ENCODE measurements at places on chromosomes 1 and 21.
A peak's percentile ranks its signal among the peaks of the same experiment; 100 is the strongest.

DNA sequence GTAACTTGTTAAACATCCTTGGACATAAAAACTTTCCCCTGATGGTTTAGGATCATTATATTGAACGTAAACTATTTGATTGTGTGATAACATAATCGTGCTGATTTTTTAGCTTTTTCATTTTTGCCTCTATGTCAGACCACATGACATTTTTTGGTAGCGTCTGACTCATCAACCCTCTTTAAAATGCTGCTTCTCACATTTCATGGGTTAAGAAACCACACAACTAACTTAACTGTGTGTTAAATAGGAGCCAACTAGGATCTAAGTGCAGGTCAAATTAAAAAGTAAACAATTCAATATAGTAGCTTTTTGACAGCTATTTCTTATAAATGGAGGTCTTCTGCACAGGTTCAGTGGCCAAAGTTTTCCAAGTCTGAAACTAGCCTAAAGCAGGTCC lies 9.8 kb downstream of the BTG3 start:
- DNase-seq = no peak

GRCh38 chr1:231241750-231242149 lies 738 bp downstream of the GNPAT start:
- no peak for DNase-seq

GRCh38 chr21:40736145-40736544 lies 110.8 kb downstream of the DSCAM start:
- DNase-seq = no peak

GRCh38 chr1:228321895-228322294 lies 84.7 kb downstream of the TRIM11 start:
- no peak for DNase-seq

- peak; percentile 86 for DNase-seq
These were observed 9.7 kb downstream of the ARHGEF2 start for GRCh38 chr1:155968670-155969069.

GRCh38 chr21:45870421-45870820 lies 111.1 kb upstream of the COL6A1 start:
- no peak for DNase-seq

GRCh38 chr21:45536301-45537081 lies 5.7 kb downstream of the SLC19A1 start:
- no peak for DNase-seq

- DNase-seq = peak; percentile 62
These were observed 42.8 kb downstream of the ACP6 start for GRCh38 chr1:147627435-147628110.

GRCh38 chr1:221855156-221855555 lies 113.3 kb upstream of the DUSP10 start:
- DNase-seq = no peak

- no peak for DNase-seq
These were observed 24.1 kb downstream of the SLC9A1 start for GRCh38 chr1:27130798-27131197.

DNA sequence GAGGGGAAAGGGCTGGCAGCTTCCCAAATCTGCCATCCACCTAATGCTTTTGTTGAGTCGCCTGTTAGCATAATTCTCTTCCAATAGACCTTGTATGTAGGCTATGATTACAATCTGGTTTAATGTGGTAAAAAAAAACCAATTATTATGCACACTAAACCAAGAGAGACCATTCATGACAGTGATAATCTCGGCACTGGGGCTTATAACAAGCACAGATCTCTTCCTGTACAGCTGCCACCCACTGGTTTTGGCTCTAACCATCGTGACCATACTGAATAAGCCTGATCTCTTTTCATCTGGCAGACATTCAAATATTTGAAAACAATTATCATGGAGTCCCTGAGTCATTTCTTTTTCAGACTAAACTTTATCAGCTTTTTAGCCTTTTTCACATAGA lies 12.0 kb upstream of the SYT14 start:
- DNase-seq = no peak

DNA sequence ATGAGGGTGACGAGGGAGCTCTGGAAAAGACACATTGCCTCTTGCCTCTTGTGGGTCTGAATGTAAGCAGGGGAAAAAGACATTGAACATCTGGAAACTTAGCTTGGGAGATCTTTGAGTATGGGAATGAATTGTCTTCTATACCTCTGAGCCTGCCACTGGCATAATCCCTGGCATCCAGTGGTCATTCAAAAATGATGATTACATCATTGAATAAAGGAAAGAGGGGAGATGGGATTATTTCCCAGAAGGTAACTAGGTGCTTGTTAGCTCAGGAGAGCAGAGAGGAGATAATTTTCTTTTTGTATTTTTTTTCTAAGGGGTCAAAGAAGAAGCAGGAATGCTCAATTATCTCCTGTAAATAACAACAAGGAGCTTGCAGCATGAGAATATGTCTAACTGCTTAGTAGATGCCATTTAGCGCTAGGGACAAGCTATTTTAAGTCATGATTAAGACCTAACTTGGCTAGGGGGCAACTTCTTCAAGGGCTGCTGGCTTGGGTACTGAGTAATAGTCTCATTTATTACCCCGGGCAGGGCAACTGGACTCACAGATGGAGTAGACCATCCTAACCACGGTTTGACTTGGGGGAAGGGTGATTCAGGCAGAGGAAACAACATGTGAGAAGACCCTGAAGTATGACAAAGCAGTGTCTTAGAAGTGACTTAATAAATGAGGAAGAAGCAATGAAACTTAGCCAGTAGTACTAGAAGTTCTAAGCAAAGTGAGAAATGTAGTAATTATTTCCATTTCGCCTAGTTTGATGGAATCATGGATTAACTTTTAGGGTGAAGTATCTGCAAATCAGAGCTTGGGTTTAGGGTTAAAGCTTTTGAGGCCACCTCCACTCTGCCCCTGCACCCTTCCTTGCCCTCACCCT lies 11.0 kb upstream of the XCL2 start:
- no peak for DNase-seq

DNA sequence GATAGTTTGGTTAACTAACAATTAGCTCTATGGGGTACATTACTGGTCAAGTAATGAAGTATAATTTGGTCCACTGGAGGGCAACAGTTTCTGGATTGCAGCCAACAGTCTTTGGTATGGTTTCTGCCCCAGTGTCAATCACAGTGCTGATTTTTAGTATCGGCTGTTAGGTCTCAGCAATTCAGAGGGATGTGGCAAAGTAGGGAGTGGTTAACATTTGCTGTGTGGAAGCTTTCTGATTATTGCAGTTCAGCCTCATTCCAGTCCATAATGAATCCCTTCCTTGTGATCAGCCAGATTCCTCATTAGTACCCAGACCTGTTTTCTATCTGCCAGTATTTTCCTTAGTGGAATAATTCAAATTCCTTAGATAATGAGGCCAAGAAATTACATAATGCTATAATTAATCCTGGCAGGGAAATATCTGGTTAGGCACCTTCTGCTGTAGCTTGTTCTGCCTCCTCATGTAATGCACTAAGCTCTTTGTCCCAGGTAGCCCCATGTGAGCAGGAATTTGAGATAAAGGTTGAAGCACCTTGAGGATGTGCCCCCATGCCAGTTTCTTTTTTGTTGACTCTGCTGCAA lies 14.0 kb downstream of the F3 start:
- DNase-seq = no peak

GRCh38 chr1:4462831-4463484 lies 191.5 kb upstream of the AJAP1 start:
- no peak for DNase-seq

DNA sequence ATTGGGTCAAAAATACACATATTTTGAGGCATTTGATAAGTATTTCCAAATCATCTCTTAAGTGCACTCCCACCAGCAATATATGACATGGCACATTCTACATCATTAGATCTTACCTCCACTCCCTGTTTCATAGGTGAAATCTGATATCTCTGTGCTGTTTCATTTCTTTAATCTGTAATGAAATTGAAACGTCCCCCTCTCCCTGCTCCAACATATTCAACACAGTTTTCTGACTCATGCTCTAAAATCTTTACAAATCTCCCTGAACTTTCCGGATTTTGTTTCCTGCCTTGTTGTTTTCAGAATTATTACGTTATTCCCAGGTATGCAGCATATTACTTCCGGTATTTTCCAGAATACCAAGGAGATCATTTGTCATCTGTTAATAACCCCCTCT lies 66.1 kb upstream of the AKT3 start:
- DNase-seq = no peak

DNA sequence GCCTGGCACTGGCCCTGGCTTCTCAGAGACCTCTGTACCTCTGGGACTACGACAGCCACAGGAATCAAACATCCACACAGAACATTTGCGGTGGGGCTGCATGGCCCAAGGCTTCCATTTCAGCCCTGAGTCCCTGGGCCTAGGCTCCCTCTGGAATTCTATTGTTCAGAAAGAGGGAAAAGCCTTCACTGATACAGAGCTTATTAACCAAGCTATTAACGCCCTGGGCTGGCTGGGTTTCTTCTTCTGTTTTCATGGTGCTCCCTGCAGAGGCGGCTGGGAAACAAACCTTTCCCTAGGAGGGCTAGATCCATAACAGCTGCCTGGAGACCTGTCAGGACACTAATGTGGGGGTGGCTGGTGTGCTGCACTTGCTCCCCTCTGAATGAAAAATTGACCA lies 88.2 kb downstream of the KAZN start:
- DNase-seq = no peak

GRCh38 chr21:31386006-31386405 lies 41.9 kb upstream of the TIAM1 start:
- no peak for DNase-seq

DNA sequence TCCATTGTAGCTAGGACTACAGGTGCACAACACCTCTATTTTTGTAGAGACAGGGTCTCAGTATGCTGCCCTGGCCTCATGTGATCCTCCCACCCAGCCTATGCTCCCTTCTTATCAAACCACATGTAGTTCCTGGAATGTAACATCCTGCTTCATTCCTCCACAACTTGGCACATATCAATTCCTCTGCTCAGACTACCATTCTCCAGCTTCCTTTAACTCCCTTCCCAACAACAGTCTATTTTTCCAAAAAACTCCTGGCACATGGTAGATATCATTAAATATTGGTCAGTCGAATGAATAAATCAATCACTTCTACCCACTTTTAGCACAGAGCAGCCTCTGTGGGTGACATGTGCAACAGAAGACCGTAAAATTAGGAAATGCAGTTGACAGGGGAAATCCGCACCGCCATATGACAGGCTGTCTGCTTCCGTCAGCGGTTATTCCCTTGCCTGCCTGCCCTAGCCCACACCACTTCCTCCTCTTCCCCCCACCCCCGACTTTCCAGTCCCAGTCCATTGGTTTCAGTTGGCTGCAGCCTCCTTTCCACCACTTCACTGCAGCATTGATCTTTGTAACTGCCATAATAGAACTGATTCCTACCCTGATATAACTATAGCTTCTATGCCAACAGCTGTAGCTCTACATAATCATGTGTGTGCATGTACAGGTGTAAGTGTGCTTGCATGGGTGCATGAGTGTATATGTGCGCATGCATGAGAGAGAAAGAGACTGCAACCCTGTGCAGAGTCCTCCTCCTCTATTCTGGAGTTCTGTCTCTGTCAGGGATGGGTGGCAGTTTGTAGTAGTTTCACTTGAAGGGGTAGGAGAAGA lies 6.8 kb upstream of the AKR1A1 start:
- DNase-seq = peak; percentile 24

DNA sequence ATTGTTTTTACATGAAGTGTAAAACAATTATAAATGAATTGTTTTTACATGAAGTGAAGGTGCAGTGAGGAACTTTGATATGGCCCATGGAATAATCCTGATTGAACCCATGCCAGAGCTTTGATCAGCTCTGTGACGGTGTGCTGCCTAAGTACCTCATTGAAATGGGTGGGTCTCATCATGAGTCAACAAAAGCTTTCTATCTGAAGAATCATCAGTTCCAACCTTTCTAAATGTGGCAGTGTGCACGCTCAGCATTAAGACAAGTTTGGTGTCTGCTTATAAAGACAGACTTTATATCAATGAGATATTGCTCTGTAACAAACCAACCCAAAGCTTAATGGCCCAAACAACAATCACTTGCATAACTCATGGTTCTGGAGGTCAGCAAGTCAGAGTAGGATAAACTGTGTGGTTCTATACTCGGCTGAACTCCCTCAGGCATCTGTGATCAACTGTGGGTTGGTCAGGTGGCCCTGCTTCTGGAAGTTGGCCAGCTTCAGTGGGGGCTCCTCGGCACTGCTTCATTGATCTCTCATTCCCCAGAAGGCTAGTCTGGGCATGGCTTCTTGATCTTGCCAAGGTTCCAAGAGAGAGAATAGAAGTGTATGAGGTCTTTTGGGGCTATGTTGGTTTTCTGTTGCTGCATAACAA lies 258.0 kb downstream of the LTN1 start:
- no peak for DNase-seq

DNA sequence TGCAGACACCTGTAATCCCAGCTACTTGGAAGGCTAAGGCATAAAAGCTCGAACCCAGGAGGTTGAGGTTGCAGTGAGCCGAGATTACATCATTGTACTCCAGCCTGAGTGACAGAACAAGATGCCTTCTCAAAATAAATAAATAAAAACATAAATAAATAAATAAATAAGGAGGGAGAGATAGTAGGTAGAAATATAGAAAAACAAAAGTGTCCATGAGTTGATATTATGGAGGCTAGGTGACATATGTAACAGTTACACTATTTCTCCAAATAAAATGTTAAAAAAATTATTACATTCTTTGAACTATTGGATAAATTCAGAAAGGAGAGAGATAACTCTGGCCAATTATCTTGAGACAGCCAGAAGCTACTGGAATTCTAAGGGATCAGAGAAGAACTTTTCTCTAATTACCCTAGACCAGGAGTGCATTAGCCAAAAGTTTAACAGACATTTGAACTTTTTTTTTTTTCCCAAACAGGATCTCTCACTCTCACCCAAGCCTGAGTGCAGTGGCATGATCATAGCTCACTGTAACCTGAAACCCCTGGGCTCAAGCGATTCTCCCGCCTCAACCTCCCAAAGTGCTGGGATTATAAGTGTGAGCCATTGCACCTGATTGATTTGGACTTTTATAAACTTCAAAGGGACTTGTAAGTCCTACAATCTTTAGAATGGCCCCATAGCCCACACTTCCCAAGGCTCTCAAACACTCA lies 17.6 kb downstream of the SYNJ1 start:
- no peak for DNase-seq

DNA sequence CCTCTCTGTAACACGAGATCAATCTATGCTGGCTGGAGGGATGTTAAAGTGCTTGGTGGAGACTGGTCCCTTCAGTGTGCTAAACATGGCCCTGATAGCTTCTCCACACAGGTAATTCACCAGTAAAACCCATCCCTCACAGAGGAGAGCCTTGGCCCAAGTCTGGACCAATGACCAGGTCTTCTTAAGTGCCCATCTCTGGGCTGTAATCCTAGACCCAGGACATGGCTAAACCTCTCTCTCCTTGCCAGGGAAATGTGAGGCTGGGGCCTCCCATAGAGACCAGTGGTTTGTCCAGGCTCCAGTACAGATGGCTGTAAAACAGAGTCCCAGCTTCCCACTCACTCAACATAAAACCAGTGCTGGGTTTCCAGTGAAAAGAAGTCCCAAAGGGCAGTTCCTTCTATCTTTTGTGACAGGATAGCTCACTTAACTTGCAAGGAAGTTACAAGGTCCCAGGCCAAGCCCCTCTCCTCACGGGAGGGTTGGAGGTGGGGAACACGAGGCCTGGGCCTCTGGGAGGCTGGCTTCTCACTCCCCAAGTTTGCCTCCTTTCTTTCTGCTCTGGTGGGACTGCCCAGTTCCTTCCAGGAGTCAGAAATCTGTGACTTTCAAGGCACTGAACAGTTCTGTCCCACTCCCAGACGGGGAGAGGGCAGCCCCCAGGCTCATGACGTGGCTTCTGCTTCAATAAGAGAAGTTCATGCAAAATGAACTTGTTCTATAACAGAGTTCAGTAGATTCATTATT lies 2.2 kb upstream of the KIF17 start:
- no peak for DNase-seq

GRCh38 chr1:234114648-234115307 lies 210.3 kb downstream of the SLC35F3 start:
- peak; percentile 49 for DNase-seq

- DNase-seq = no peak
These were observed 8.3 kb downstream of the SUSD4 start for GRCh38 chr1:223355699-223356098.

Measured in midbrain (tissue), 1 donor.